ENCODE measurements at places on chromosomes 5 and 9.
A peak's percentile ranks its signal among the peaks of the same experiment; 100 is the strongest.

DNA sequence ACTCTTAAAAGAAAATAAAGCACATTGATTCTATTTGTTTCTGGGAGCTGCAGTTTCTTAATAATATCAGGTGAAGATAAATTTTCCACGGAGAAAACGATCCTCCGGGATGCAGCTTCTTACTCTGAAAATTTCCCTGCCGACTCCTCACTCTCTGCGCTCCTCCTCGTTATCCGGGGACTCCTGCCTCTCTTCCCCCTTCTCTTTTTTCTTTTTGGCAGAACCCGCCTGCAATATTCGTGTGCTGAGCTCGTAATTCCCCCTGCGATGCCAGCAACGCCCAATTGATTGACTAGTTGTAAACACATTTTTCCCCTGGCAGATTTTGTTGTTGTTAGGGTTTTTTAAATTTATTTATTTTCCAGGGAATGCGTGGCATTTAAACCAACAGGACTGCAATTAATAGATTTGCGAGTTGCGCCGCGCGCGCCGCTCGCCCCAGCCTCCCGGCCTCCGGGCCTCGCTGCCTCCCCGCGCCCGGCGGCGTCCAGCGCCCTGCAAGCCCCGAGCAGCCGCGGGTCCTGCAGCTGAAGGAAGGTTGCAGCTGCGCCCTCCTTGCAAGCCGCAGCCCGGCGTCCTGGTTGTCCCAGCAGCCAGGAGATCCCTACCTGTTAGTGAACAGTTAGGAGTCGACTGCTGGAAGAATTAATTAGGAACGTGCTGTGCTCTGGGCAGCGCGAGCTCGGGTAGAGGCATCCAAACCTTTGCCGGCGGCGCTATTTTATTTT lies 2.2 kb downstream of the NTNG2 start:
- H3K27ac ChIP-seq = no peak overlapping the region
- H3K36me3 ChIP-seq = no peaks in the 10 kb centered on the region
- H3K27me3 ChIP-seq = peaks cover 85% of the 10 kb centered on the region
- DNase-seq = no peak
- H3K4me1 ChIP-seq = peaks cover 15% of the 10 kb centered on the region

DNA sequence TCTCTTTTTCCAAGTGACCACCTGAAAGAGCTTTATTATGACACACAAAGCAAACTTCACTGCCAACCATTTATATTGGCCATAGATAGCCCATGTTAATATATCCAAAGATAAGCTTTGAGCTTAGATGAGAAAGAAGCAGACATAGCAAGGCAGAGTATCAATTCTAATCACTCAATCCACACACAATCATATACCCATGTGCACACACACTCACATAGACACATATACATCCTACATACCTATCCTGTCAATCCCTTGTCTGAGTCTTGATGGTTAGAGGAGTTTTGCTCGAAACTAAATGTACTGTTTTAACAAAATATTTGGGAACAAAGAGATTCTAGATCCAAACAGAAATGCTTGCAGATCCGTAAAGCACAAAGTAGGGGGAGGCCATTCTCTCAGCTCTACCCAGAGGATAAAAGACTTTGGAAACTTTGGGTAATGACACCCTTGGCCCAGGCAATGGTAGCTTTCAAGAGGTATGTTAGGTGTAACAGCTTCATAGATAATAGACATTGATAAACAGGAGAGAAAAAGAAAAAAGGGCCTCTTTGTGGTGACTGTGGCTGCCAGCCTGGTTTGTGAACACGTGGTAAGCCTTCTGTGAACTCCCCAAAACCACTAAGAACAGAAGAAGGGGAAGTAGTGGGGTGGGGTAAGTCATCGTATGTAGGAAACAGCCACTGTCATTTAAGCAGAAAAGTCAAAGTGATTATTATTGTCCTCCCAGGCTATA lies 121.6 kb downstream of the TLR4 start:
- H3K4me1 ChIP-seq = no peaks in the 10 kb centered on the region
- H3K4me3 ChIP-seq = no peak overlapping the region
- no peak overlapping the region for H3K27ac ChIP-seq
- no peak for DNase-seq

GRCh38 chr5:74477761-74478160 lies 162.8 kb downstream of the ENC1 start:
- peaks cover 9% of the 10 kb centered on the region for H3K4me1 ChIP-seq
- DNase-seq = no peak
- no peaks in the 10 kb centered on the region for H3K36me3 ChIP-seq
- no peak overlapping the region for H3K4me3 ChIP-seq

DNA sequence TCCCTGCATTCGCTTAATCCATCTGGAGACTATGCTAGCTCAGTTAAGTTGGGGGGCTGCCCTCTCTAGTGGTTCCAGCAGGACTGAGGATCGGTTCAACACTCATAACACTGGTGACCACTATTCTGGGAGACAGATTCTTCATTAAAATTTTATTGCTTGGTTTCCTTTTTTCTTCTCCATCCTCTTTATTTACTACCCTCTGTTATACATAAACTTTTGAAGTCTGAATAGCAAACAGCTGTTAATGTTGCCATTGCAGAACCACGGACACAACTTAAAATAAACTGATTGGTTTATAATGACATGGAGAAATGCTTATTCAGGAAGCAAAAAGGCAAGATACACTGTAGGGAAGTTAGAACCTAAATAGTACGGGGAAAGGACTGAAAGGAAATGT lies 22.1 kb downstream of the IQGAP2 start:
- H3K27ac ChIP-seq = no peak overlapping the region
- no peak overlapping the region for H3K4me3 ChIP-seq
- DNase-seq = no peak
- H3K27me3 ChIP-seq = no peaks in the 10 kb centered on the region
- H3K4me1 ChIP-seq = peaks cover 32% of the 10 kb centered on the region

DNA sequence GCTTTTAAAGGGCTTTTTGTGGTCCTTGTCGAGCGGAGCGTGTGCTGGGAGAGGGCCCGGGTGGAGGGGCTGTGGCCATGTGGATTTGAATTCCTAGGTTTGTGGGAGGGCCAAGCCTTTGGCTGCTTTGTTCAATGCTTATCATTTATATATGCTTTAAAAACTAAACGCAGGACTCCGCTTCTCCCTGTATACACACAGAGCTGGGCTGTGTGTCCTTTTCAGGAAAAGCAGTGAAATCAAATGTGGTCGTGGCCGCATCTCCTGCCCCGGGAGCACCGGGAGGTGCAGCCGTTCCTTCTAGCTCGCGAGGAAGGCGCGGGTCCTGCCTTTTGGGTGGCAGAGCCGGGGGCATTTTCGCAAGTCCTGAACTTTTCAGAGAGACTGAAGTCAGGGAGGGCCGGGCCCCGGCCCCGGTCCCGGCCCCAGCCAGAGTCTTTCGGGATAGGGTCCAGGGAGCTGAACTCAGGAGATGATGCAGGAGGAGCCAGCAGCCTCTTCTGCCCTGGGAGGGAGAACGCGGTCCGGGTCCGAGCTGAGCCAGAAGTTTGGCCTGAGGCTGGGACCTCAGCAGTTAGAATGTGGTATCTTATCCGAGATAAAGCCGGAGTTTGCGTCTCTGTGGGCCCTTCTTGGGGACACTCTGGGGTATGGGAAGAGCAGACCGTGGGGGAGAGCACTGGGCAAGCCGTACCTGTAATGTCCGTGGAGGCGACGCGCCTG lies 158.8 kb downstream of the C9orf152 start:
- no peaks in the 10 kb centered on the region for H3K36me3 ChIP-seq
- DNase-seq = peak; percentile 23
- H3K4me1 ChIP-seq = peaks cover 20% of the 10 kb centered on the region
- peak overlapping the region; percentile 62 for H3K27ac ChIP-seq
- H3K4me3 ChIP-seq = peak overlapping the region; percentile 82
- H3K27me3 ChIP-seq = peaks cover 31% of the 10 kb centered on the region
